Left colon (tissue), 2 donors: ENCODE measurements at places on chromosomes 1 and 21.

- DNase-seq, result peak; percentile 73
Measured at GRCh38 chr1:235073968-235074522, 54.6 kb downstream of the TOMM20 start.

DNA sequence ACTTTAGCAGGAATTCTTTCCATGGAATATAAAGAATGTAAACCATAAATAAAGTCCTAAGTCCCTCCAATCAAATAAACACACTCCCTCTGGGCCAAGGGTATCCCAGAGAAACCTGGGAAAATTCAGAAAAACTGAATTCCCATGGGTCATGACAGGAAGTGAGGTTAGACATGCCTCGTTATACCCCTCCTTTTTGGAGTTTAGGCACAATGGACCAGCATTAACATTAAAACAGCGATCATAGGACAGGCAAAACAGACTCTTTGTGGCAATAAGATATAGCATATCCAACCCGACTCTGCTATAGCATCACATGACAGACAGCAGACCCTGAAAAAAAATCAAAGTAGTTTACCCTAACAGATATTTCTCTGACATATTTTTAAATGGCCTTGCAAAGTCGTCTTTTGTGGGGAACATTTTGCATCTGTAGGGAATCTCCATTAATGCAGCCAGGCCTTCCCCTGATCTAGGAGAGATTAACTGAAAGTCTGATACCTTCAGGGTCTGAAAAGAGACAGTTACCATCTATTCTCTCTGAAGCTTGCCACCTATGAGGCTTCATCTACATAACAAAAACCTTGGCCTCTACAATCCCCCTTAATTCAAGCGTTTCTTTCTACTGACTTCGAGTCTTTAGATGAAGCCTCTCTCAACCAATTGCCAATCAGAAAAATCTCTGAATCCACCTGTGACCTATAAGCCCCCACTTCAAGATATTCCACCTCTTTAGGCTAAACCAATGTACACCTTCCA, 143.0 kb upstream of the KCNK1 start:
- DNase-seq, result no peak

DNA sequence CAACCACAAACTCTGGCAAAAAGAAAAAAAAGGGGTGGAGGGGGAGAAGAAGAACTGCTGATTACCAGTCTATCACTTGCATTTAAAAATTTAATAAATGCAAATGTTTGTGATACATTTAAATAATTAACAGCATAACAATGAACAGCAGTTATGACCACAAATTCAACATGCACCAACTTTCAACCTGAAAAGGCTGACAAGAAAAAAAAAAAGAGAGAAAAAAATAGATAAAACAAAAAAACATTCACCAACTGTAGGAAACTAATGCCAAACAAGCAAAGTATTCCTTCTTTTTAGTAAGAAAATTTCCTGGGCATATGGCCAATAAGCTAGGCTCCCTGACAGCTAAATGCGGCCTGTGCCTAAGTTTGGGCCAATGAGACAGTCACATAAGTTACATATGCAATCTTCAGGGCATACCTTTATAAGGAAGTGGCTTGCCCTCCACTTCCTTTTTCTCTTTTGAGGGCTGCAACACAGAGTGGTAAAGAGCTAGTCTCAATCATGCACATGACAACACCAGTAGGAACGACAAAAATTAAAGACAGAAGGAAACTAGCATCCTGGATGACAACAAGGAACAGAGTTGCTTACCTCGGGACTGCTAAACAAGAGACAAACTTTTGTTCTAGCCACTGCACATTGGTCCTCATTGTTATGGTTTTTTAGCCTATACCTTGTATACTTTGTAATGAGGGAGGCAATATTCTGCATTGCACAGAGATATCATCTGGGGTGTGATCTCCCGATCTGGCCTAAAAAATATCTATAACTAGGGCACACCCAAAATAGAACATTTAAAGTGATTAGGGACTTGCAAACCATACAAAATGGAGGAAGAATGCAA, 24.2 kb upstream of the PHTF1 start:
- peak; percentile 42 for DNase-seq

DNA sequence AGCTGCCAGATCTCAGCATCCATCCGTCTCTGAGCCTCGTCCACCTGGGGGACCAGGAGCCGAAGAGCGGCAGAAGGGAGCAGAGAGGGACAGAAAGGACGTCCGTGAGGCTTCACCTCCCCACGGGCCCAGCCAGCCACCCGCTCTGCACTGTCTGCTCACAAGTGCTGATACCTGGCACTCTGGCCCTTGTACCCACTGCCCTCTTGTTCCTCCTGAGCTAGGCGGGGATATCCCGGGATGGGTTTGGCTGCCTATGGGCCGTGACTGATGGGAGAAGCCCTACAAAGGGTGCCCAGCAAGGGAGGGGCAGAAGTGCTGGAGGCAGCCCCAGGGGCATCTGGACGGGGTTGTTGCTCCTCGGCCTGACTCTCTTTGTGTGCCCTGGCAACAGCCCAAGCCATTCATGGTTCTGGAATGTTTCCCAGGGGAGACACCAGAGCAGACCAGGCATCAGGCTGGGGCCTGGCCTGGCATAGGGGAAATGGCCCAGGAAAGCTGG, 57.6 kb downstream of the LDLRAD2 start:
- DNase-seq, result peak; percentile 73

- peak; percentile 59 for DNase-seq
Measured at GRCh38 chr1:241007668-241008067, 349.3 kb downstream of the RGS7 start.

DNA sequence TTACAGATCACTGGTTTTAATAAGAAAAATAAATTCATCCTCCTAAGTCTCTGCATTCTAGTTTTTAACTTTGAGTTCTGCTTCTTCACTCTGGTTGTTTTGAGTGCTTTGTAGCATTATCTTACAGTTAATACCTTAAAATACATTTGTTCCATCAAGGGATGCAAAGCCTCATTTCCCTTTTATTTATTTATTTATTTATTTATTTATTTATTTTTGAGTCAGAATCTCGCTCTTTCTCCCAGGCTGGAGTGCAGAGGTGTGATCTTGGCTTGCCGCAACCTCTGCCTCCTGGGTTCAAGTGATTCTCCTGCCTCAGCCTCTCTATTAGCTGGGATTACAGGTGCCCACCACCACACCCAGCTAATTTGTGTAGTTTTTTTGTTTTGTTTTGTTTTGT, 147.8 kb downstream of the ZNF326 start:
- DNase-seq, result no peak

DNA sequence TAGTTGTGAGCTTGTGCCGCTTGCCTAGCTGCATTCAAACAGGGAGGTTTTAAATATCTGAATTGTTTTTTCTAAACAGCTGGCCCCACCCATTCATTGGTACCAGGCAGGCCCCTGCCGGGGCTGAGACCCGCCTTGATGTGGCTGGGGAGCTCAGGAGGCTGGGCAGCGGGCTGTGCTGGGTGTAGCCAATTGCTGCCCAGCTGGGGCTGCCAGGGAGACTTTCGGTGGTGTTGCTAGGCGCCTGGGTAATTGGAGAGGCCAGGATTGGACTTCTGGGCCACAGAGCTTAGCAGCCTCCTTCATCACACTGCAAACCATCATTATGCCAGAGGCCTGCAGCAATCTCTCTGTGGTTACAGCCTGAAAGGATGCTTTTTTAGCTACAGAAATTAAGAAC, 12.2 kb downstream of the RHBDL2 start:
- no peak for DNase-seq

- DNase-seq, result no peak
Measured at GRCh38 chr1:117556341-117556740, 49.5 kb upstream of the TENT5C start.

- no peak for DNase-seq
Measured at GRCh38 chr1:110515891-110516290, 3.1 kb downstream of the KCNA10 start.

- DNase-seq, result no peak
Measured at GRCh38 chr21:45983649-45983965, 2.0 kb downstream of the COL6A1 start.

DNA sequence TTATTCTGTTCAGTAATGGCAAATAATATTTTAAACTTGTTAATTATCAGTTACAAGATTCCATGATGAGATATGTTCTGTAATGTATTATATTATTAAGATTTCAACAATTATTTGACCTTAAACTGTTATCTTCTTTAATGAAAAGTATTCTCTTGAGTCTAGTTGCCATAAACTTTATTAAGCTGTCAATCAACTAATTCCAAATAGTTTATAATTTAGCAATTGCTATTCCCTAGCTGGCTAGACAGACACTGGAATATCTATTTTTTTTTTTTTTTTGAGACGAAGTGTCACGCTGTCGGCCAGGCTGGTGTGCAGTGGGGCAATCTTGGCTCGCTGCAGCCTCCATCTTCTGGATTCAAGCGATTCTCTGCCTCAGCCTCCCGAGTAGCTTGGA, 3.8 kb downstream of the CMPK1 start:
- DNase-seq, result no peak

DNA sequence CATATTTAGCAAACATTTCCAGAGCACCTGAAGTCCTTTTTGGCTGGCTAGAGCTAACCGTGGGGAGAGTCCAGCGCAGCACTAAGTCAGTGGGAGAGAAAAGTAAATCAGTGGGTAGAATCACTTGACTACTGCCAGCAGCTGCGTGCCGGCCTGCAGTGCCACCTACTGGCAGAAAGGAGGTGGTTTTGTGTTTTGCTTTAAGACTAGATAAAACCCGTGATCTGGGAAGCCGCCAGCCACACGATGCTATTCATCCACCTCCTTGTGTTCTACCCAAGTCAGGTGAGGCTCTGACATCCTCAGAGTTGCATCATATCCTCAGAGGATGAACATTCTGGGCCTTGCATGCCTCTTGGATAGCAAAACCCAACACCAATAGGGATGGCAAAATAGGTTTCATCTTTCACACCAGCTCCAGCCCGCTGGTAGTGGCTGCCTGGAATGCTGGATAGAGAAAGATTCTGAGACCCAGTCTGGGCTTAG, 14.1 kb upstream of the HEYL start:
- DNase-seq, result peak; percentile 82

GRCh38 chr1:11272544-11272831, 510 bp upstream of the UBIAD1 start:
- DNase-seq, result no peak

- peak; percentile 50 for DNase-seq
Measured at GRCh38 chr1:47175227-47175934, 14.5 kb downstream of the PDZK1IP1 start.

DNA sequence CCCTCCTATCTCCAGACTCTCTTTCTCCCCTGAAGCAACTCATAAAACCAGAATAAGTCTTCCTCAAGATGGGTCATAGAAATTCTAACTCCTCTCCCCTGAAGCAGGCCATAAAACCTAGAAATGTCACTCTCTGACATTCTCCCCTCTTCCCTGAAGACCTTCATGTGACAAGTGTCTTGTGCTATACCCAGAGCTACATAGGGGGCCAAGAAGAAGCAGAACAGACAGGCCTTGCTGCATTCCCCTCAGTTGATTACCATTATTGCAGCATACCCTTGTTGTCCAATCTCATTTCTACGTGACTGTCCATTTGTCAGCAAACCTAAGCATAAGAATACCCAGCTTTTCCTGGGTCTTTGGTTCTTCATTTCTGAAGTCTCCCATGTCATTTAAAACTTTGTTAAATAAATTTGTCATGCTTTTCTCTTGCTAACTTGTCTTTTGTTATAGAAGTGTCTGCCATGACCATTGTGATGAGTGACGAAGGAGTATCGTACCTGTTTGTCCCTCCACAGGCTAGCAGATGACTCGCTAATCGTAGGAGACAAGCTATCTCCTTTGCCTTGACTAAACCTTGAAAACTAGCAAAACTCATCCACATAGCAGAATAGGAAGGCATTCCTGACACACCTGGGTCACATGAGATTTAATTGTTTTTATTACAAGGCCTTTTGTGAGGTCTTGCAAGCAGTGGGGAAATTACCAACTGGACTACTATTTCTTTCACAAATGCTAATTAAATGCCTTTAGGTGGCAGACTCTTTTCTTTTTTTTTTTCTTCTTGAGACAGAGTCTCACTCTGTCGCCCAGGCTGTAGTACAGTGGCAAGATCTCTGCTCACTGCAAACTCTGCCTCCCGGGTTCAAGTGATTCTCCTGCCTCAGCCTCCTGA, 39.4 kb upstream of the ZNF326 start:
- DNase-seq, result no peak

- no peak for DNase-seq
Measured at GRCh38 chr1:35809114-35810095, 1.6 kb downstream of the AGO4 start.

- DNase-seq, result no peak
Measured at GRCh38 chr1:18899363-18900049, 2.8 kb downstream of the ALDH4A1 start.

DNA sequence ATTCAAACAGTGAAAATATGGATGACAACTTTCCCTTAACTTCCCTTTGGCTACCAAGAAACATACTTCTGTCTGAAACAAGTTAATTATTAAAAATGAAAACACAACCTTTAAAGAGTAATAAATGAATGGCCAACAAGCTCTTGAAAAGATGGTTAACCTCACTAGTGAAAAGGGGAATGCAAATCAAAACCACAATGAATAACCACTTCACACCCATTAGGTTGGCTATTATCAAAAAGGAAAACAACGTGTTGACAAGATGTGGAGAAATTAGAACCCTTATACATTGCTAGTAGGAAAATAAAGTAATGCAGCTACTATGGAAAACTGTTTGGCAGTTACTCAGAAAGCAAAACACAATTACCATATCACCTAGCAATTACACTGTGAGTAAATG, 14.1 kb downstream of the COP1 start:
- DNase-seq, result no peak

- no peak for DNase-seq
Measured at GRCh38 chr1:98256700-98257099, 335.9 kb upstream of the DPYD start.

DNA sequence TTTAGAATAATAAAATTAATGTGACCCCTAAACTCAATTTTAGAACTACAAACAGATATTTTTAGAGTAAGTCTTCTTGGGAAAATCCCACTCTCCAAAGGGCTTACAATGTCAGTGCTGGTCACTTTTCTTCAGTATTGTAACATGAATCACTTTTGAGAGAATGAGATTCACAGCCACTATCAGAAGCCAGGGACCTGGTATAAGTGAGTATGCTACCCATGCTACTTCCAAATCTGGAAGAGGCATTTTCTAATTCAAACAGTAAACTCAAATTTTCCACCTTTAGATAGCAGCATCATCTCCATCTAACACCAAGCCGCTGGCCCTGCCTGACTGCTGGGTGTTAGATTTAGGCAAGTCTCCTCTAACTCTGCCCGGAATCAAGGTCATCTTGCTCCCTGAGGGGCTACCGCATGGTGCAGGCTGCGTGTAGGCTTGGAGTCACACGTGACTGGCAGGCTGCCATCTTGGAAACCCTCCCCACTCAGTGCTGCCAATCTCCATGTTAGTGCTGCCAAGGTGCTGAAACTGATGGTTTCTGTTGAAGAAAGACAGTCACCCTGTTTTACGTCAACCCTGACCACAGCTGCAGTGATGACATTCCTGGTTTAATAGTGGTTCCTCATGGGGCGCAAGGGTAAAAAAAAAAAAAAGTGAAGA, 882.9 kb upstream of the B3GALT2 start:
- peak; percentile 24 for DNase-seq

DNA sequence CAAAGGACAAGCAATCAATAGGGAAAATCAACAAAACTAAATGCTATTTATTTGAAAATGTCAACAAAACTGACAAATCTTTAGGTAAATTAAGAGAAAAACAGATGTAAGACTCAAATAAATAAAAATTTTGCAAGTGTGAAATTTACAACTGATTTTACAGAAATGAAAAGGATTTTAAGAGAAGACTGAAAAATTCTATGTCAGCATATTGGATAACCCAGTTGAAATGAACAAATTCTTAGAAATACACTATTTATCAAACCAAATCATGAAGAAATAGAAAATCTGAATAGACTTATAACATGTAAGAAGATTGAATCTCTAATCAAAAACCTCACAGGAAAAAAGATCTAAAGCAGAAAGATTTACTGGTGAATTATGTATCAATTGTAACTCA, 7.6 kb upstream of the SPRR2F start:
- no peak for DNase-seq
